Activated CD4-positive, alpha-beta T cell treated with anti-CD3 and anti-CD28 coated beads, Interleukin-2, amount 10 ng/mL, durations not matched to agents 24 days and 14 days (primary cell): ENCODE measurements at places on chromosomes 2 and 18.
A peak's percentile ranks its signal among the peaks of the same experiment; 100 is the strongest.

DNA sequence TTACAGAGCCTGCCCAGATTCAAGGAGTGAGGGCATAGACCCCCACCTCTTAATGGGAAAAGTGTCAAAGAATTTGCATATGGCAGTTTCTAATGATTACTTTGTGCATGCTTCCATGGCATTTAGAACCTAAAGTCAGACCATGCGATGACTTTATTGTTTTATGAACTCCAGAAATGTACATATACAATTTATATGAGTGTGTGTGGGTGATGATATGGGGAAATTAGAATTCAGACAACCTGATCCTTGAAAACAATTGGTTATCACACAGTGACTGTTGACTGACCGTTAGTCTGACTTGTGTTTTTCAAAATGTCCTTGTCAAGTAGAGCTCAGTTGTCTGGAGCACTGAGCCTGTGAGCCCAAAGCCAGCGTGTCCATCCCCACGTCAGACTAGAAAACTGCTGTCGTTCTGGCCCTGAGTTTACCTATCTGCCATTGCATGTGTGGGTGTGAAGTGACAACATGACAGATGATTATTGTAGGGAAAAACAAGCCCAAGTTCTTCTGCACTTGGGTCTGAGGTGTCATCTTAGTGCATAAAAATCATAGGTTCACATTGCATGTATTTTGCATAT is 128.4 kb downstream of the MYO3B start:
- DNase-seq = no peak

- no peak for DNase-seq
Observed at GRCh38 chr2:156294945-156295580, 37.5 kb downstream of the NR4A2 start.

DNA sequence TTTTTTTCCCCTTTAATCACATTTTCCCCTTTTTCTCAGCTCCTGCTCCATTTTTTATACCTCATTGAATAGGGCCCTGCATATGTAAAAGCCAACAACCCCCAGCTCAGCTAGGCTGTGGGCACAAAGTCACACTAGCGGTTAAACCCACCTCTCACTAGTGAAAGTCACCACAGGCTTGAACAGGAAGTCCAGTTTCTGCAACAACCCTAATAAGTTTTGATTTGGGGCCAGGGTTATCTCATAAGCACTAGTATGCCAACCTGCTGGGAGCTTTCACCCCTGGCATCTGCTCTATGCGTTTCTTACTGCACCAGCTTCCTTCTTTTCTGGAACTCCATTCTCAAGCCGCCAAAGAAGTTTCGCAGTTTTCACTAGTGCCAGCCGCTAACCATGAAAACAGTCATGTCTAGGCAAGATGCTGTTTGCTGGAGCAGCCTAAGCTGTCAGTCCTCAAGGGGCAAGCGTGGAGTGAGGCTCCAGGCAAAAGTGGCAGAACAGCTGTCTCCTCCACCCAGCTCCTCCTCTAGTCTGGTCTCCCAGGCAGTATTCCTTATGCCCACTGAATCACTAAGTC is 197.0 kb upstream of the MEIS1 start:
- DNase-seq = no peak

DNA sequence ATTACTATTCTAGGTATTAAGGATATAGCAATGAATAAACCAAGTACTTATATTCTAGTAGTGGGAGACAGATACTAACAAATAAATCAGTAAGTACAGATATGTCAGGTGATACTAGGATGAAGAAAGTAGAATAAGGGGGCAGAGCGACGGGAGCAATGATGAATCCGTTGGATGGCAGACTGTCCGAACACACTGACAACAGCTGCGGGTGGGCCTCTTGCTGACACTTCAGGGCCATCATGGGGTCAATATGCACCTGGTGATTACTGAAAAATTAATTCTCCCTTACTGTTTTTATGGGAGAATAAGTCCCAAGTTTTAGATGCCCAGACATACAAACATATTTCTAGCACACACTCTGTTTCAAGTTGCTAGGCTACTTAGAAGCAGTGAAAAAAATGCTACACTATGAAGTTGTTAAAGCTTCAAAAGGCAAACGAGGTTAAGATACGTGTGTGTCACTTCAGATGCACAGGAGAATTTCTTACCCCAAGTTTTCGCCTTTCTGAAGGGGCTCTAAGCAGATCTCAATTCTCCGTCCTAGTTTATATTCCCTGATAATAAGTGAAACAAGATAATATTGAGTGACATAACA is 78.7 kb downstream of the USP40 start:
- no peak for DNase-seq

GRCh38 chr2:64854773-64855237 is 134.4 kb upstream of the SLC1A4 start:
- peak; percentile 61 for DNase-seq

GRCh38 chr2:21095178-21095577 is 28.6 kb upstream of the TDRD15 start:
- DNase-seq = no peak

DNA sequence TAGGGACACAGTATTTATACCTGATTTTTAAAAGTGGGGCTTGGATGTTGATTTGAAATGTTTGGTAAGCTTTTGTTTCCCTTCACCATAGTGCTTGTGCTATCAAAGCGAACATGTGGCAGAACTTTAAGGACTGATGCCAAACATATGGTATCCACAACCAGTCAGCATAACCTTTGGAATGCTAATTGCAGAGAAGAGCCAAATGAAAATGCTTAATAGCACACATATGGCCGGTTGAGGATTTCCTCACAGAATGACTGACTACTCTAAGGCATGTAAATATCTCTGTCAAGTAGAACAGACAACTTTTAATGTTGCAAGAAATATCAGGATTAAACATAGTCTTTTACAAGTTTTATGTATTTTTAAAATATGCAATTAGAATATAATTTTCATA is 120.9 kb upstream of the COL3A1 start:
- DNase-seq = no peak

DNA sequence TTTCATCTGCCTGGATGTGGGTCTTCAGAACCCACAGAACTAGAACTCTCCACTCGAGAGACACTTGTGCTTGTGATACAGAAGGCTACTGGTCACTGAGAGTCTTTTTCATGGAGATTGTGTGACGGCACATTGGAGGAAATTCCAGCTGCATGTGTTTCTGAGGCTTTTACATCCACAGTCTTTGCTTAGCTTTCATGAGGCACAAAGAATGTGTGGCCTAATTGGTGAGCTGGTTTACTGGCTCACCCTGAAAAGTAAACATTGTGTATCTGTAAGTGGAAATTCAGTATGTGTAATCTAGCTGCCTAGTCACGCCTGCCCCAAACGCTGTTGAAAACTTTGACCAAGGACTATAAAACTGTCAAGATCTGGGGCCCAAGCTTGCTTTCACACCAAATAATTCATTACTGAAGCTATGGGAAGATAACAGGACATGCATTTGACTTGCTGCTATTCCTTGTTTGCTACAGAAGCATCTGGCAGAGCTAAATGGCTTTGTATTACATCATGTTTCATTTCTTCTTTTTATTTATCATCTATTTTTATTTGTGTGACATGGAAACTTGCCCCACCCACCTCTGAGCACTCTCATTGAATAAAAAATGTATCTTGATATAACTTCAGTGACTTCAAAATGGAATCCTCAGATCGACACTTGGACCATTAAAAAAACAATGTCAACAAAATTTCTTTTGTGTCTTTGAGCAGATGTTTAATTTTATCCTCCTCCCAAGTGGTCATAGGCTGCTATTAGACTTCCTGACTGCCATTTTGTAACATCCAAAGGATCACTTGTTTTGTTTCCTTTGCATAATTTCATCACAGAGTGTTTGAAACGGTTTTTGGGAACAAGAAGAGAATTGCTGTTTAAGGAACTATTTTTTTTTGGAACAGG is 80.2 kb downstream of the EFEMP1 start:
- DNase-seq = no peak

- no peak for DNase-seq
Observed at GRCh38 chr18:36903215-36903928, 74.4 kb downstream of the KIAA1328 start.

DNA sequence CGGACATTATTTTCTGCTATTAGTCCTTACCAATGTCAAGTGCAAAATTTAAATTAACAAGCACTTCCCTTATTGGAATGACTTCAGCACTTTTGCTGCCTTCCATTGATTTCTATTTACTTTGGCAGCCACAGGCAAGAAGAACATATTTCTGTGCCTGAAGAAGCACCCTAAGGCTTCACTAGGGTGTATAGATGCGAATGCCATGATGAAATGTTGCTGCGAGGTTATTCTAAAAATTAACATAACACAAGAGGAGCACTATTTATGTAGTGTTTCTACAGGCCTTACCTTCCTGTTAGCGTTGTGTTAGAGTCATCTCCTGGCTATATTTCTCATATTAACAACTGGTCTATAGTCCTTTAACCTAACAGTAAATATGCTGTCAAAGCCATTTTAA is 365.0 kb upstream of the HNRNPA3 start:
- DNase-seq = no peak

DNA sequence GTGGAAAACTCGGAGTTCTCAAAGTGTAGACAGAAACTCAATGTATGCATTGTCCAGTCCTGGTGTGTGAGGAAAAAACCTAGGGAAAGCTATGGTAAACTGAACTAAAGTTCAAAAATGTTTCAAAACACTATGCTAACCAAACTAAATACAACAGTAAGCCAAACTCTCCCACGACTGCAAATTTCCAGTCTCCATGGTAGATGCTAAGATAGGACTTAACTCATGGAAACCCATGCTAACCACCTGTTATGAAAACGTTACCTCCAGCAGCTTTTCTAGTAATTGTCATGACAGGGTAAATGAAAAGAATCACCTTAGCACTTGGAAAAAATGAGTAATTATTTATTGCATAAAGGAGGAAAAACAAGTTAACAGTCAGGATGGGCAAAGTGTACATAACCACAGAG is 135.7 kb upstream of the EPC2 start:
- no peak for DNase-seq

- peak; percentile 82 for DNase-seq
Observed at GRCh38 chr18:72652990-72653593, 109.0 kb upstream of the CBLN2 start.

DNA sequence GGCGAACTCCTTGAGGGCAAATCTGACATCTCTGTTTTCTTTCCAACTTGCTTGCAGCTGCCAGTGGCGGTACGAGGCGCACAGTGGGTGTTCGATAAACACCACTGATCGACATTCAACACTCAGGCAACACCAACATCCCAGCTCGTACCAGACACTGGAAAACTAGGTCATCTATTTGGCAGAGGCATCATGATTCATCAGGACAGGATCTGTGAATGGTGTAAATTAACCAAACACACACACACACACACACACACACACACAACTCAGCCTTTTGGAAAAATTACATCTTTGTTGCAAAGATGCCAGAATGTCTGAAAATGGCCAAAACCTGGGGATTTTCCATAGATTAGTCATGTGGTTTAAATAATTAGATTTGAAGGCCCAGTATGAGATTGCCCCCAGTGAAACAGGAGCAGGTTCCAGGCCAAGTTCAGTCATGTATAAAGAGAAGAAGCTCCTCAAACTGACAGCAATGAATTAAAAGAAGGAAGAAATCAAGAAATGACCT is 150.5 kb upstream of the NCKAP5 start:
- no peak for DNase-seq

GRCh38 chr2:133766164-133766832 is 198.0 kb upstream of the NCKAP5 start:
- no peak for DNase-seq

DNA sequence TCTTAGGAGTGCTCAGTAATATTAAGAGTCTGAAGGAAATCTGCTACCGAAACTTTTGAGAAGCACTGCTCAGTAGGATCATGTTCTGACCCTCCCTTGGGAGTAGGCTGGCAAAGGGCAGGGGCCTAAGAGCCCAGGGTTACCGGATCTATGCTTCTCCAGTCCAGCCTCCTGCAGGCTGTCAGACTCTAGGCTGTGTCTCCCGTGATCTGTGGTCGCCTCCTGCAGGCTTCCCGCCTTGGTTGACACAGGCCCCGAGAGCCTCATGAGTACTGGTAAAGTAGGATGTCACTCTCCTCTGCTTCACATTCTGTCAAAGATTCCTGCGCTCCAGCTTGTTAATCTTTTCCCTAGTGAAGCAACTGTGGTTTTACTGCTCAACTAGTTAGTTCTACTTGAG is 647.8 kb upstream of the RAB6C start:
- no peak for DNase-seq

DNA sequence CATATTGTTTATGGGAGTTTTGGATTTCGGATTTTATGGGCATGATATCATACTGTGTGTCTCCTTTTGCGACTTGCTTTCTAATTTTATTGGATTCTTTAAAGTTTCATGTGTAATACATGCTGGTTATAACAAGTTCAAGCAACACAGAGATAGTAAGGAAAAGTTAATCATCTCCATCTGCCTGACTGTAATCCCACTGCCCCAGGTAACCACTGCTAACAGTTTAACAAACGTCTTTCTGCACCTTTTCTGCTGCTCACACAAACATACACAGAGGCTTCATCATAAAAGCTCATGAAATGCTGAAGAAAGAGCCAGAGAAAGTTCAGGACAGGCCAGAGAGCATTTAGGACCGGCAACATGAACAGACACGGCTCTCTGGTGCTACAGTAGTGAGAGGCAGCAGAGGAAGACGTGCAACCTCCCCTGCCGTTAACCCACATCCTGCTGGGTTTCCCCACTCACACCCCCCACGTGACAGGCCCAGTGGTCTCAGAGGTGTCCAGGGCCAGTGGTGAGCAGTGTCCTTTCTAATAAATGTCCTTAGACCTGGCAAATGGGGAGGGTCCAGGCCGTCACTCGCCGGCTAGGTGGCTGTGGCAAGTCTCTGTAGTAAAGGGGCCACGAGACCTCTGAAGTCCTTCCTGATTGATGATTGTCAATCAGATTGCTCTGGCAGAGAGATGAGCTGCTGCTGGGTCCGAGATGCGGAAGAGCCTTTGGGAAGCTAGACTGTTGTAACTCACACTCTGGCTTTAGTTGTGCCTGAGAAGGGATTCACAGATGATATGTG is 43.0 kb upstream of the SLC1A4 start:
- DNase-seq = peak; percentile 92

DNA sequence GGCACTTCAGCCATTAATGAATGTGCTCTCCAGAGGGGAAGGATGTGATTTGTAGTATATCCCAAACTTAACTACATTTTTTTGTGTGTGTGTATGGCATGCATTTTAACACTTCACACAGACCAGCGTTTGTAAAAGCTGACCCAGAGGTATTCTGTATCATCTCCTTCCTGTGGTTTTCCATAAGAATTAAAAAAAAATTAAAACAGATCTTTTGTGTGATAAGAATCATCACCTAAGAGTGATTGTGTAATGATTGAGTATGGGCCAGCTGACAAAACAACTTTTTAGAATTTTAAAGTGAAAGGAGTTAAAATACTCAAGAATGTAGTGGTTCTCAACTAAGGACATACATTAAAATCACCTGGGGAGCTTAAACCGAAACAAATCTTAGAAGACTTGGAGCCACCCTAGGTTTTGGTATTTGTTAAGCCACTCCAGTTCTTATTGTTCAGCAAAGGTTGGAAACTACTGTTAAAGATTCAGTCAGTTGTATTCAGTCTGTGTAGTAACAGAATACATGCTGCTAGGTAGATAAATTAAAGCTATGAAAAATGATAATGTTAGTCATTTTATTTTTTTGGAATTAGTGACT is 120.1 kb downstream of the HAUS1 start:
- DNase-seq = no peak

DNA sequence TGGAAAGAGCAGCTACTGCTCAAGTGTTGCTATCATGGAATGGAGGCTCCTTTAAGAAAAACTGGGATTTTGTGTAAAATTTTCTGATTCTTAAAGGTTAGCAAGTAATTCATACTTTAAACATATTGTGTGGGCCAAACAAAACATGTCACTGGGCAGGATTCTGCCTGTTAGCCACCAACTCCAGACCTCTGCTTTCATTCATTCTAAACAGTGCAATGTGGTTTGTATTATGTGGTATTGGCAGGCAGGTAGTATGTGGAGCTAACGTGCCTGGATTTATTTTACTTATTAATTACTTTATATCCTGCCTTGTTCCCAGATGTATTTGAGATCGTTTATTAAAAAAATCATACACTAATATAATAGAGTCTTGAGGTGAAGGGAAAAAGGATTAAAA is 1521.3 kb upstream of the ACVR2A start:
- no peak for DNase-seq
